ENCODE measurements at places on chromosomes 11 and 22.

DNA sequence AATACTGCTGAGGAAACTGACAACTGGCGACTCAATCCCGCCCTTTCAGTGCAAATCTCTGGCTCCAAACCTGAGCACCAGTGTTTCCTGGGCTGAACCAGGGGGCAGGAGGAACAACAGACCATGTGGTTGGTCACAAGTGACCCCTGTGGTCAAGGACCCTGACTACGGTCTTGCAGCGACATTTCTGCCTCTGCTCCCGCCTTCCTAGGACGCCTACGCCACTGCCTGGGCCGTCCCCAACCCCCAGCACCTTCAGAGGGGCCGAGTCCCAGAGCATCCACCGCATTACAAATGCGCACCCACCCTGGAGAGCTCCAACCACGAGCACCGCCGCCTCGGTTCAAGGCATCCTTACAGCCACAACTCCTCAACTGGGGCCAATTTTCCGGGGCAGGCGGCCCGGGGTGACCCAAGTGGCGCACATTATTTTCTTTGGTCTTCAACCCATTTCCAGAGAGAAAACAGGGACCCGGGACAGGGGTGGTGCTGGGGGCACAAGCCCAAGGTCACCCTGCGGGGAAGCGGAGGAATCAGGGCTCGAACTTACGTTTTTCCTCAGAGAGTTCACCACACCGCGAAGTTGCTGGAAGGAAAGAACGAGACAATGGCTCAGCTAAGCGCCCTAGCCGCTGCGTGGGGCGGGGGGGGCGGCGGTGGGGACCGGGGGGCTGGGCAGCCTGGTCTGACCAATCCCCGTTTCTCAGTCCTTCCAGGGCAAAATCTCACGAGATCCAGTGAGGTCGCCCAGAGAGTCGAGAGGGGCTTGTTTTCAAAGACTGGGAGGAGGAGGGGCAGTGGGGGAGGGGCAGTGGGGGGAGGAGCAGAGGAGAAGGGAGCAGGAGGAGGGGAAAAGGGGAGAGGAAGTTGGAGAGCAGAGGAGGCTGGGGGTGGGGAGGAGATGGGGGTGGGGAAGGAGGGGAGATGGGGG is 1.8 kb downstream of the PRAME start:
- H3K36me3 ChIP-seq = no peaks in the 10 kb centered on the region
- peaks cover 9% of the 10 kb centered on the region for H3K4me1 ChIP-seq
- no peak overlapping the region for H3K27ac ChIP-seq
- no peaks in the 10 kb centered on the region for H3K27me3 ChIP-seq
- H3K4me3 ChIP-seq = no peak overlapping the region

DNA sequence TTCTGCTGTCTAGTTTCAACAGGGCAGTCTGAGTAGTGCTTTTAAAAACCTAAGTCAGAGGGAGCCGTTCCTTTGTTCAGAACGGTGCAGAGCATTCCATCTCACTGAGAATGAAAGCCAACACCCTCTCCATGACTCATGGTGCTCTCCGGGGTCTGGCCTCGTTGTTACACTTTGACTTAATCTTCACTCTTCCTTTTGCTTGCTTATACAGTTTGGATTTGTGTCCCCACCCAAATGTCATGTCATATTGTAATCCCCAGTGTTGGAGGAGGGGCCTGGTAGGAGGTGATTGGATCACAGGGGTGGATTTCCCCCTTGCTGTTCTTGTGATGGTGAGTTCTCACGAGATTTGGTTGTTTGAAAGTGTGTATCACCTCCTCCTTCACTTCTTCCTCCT is 292.2 kb downstream of the ST3GAL4 start:
- peaks cover 20% of the 10 kb centered on the region for H3K4me1 ChIP-seq
- H3K27ac ChIP-seq = no peak overlapping the region
- no peaks in the 10 kb centered on the region for H3K27me3 ChIP-seq
- no peak for DNase-seq
- no peak overlapping the region for H3K4me3 ChIP-seq

- H3K27ac ChIP-seq = no peak overlapping the region
- DNase-seq = no peak
- H3K27me3 ChIP-seq = no peaks in the 10 kb centered on the region
- no peaks in the 10 kb centered on the region for H3K36me3 ChIP-seq
- no peaks in the 10 kb centered on the region for H3K4me1 ChIP-seq
Measured at GRCh38 chr11:119843877-119844276, 114.9 kb upstream of the NECTIN1 start.

DNA sequence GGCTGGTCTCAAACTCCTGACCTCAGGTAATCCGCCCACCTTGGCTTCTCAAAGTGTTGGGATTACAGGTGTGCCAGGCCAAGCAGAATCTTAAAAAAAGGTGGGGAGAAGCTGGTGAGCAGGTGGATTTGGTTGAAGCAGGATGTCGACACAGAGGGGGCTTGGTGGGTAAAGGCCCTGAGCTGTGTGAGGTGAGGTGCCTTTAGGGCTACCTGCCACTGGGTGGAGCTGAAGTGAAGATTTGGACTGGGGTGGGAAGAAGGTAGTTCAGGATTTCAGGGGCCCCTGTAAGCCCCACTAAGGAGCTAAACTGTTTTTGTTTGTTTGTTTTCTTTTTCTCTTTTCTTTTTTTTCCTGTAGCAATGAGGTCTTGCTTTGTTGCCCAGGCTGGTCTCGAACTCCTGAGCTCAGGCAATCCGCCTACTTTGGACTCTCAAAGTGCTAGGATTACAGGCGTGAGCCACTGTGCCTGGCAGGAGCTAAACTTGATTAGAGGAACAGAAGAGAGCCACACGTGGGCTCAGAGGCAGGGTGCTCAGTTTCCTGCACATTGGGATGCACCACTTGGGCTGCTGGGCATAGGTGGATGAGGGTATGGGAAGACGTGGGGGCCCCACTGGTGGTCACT is 6.0 kb downstream of the P2RX6 start:
- DNase-seq = peak; percentile 78
- H3K4me3 ChIP-seq = no peak overlapping the region
- no peaks in the 10 kb centered on the region for H3K36me3 ChIP-seq

GRCh38 chr11:44634401-44635281 is 69.2 kb downstream of the CD82 start:
- peak; percentile 51 for DNase-seq
- H3K4me3 ChIP-seq = no peak overlapping the region
- no peak overlapping the region for H3K27ac ChIP-seq
- H3K27me3 ChIP-seq = no peaks in the 10 kb centered on the region
- H3K36me3 ChIP-seq = no peaks in the 10 kb centered on the region

- peaks cover 11% of the 10 kb centered on the region for H3K4me1 ChIP-seq
- H3K27me3 ChIP-seq = no peaks in the 10 kb centered on the region
- no peak for DNase-seq
- H3K36me3 ChIP-seq = no peaks in the 10 kb centered on the region
Measured at GRCh38 chr11:123694551-123694950, 40.1 kb upstream of the SCN3B start.

DNA sequence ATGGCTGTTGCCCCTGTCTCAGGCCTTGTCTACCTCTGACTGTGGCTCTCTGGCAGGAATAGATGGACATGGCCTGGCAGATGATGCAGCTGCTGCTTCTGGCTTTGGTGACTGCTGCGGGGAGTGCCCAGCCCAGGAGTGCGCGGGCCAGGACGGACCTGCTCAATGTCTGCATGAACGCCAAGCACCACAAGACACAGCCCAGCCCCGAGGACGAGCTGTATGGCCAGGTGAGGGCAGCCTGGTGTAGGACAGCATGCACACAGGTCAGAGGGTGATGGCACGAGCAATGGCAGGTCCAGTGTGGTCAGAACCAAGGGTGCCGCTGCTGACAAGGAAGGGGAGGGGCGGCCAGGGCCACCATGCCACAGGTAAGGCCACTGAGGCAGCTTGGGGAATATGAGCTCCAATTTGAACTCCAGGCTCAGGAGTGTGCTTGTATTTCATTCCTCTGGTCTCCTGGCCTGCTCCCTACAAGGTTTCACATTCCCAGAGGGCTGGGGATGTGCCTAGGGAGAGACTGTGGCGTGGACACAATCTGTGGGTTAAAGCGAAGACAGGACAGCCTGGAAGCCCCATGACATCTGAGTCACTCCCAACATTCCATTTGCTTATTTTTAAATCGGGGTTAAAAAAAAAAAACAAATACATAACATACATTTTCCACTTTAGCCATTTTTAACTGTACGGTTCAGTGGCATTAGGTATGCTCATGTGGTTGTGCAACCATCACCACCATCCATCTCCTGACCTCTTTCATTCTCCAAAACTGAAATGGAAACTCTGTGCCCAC is 562 bp downstream of the FOLR3 start:
- H3K27me3 ChIP-seq = no peaks in the 10 kb centered on the region
- no peaks in the 10 kb centered on the region for H3K36me3 ChIP-seq
- H3K4me1 ChIP-seq = no peaks in the 10 kb centered on the region

DNA sequence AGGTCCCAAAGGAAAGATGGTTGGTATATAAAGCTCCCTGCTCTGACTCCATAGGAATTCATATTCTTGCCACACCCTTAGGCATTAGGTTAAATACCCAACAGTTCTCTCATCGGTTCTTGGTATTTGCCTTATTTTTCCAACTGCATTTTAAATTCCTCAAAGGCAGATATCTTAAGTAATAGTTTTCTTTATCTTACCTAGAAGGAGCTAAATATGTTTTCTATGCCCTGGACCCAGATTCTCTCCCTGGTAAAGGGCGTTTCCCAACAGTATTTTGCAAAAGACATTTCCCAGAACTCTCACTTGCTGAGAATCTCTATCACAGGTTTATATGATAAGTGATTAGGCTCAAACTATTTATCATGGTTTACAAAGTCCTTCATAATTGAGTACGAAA is 158.6 kb upstream of the BDNF start:
- no peak for DNase-seq
- no peak overlapping the region for H3K4me3 ChIP-seq
- peaks cover 11% of the 10 kb centered on the region for H3K4me1 ChIP-seq
- no peaks in the 10 kb centered on the region for H3K27me3 ChIP-seq

DNA sequence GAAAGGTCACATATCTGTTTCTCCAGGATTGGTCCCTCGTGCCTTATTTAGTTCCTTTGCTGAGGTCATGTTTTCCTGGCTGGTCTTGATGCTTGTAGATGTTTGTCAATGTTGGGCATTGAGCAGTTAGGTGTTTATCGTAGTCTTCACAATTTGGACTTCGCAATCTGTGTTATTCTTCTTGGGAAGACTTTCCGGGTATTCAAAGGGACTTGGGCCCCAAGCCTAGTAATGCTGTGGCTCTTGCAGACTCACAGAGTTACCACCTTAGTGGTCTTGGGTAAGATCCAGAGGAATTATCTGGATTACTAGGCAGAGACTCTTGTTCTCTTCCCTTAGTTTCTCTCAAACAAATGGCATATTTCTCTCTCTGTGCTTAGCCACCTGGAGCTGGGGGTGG is 223.5 kb downstream of the GRIK4 start:
- H3K4me1 ChIP-seq = no peaks in the 10 kb centered on the region
- DNase-seq = no peak
- no peaks in the 10 kb centered on the region for H3K36me3 ChIP-seq
- H3K27me3 ChIP-seq = no peaks in the 10 kb centered on the region

DNA sequence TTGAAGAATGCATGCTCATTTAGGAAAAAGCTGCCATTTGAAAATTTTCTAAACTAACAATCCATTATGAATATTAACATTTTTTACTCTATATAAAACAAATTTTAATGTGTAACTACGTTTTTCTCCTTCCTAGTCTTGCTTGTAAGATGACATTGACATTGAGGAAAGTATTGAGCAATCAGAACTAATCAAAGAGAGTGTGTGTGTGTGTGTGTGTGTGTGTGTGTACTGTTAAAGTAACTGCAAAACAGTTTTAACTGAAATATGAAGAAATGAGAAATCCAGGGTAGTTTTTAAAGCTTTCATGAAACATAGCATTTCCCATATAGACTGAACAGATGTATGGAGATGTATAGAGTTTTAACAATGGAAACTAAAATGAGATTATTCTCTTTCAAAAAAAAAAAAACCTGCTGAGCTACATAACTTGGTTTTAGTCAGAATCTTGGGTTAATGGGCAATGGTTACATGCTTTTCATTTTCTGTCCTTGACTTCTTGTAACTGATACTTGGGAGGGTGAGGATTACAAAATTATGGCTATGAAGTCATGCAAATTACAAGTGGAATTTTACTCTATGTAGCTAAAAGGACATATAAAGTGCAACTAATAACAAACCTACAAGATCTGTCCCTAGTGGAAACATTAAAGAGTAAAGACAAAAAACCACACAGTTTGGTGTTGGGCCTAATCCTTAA is 2.0 kb downstream of the PDGFD start:
- H3K4me3 ChIP-seq = peak overlapping the region; percentile 88
- peak overlapping the region; percentile 84 for H3K27ac ChIP-seq
- H3K4me1 ChIP-seq = peaks cover 60% of the 10 kb centered on the region
- H3K27me3 ChIP-seq = no peaks in the 10 kb centered on the region
- peaks cover 43% of the 10 kb centered on the region for H3K36me3 ChIP-seq
- DNase-seq = peak; percentile 80

DNA sequence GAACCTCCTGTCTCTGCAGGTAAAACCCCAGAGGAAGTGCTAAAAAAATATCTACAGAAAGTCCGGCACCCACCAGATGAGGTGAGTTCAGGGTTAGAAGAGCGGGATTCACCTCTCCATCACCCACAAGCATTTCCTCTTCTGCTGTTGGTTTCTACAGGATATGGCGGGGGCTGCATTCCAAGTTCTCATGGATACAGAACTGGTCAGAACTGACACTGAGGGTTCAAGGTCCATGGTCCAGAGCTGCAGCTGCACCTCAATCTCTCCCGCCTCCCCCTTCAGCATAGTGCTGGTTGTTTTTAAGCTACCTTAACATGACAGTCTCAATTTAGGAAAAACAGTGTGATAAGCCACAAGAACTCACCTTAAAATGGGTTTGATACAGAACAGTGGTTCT is 19.2 kb downstream of the DTX4 start:
- H3K27ac ChIP-seq = no peak overlapping the region
- H3K36me3 ChIP-seq = no peaks in the 10 kb centered on the region
- no peaks in the 10 kb centered on the region for H3K4me1 ChIP-seq

DNA sequence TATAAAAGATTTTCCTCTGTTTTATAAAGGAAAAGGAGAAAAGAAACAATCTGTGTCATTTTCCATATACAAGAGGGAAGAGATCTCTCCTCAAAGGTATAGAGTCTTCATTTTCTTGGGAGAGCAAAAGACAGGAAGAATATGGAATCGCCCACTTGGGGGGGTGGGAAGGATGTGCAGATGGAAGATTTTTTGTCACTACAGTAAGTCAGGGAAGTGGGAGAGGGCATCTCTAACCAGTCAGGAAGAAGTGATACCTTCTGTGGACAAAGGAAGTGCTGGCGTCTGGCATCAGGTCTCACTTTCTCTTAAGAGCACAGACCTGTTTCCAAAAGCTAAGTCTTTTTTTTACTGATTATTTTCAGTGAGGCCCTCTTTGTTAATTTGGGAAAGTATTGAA is 1.4 kb downstream of the PRR14L start:
- DNase-seq = no peak
- peaks cover 21% of the 10 kb centered on the region for H3K36me3 ChIP-seq
- H3K4me1 ChIP-seq = peaks cover 29% of the 10 kb centered on the region
